ENCODE measurements at places on chromosomes 4 and X.

DNA sequence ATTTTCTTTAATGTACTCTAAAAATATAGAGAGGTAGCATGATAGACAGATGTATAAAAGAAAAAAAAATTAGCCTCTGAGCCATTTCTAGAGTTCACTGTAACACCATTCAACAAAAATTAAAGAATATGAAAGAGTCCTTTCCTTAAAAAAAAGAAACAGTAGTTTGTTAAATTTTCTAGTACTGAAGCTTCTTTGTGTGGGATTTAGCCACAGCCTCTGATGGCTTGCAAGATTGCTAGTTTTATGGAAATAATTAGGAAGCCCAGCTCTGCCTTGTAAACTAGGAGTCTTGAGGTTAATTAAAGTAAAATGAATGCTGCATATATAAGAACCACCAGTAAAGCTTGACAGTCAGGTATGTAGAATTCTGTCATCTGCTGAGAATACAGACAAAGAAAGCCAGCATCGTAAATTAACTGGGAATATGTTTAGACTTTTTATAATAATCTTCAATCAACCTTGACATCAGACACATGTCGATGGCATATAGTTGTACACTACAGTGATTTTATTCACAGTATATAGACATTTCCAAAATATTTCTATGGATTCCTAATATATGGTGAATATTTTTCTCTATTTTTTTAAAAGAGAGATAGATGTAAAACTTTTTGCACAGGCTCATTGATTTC, 44.8 kb upstream of the NEIL3 start:
- DNase-seq, result no peak

DNA sequence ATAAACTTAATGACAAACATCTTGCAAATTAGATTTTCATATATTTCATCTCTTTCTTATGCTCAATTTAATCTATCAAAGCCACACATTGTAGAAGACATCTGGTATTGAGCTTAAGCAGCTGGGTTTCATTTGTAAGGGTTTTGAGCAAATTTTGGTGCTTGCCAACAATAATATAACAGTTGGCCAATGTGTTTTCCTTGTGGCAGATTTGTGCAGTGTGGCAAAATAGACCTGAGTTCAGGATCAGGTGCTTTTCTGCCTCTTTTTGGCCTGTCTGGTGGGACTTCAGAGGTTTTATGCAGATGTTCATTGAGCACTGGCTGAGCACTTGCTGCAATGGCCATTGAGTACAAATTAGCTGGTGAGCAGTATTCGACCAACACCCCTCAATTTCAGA, 301.9 kb downstream of the BMPR1B start:
- DNase-seq, result no peak

- DNase-seq, result peak; percentile 12
Measured at GRCh38 chr4:16264798-16265197, 38.5 kb upstream of the TAPT1 start.

GRCh38 chr4:99705891-99706290, 48.3 kb upstream of the C4orf54 start:
- no peak for DNase-seq

DNA sequence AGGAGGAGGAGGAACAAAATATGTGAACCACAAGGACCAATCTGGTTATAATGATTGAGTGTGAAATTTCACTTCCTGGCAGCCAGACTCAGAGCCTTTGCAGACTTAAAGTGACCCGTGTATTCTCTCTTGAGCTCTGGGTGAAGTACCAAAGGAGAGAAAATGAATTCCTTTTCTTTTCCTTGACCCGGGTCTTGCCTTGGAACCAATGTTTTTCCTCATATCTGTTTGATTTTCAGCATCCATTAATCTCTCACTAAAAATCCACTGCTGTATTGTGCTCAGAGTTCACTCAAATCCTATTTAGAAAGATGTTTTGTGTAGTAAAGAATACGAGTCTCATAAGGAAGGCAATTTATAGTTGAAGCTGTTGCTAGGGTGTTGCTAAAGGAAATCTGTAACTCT, 78.3 kb upstream of the C1QTNF7 start:
- DNase-seq, result no peak

DNA sequence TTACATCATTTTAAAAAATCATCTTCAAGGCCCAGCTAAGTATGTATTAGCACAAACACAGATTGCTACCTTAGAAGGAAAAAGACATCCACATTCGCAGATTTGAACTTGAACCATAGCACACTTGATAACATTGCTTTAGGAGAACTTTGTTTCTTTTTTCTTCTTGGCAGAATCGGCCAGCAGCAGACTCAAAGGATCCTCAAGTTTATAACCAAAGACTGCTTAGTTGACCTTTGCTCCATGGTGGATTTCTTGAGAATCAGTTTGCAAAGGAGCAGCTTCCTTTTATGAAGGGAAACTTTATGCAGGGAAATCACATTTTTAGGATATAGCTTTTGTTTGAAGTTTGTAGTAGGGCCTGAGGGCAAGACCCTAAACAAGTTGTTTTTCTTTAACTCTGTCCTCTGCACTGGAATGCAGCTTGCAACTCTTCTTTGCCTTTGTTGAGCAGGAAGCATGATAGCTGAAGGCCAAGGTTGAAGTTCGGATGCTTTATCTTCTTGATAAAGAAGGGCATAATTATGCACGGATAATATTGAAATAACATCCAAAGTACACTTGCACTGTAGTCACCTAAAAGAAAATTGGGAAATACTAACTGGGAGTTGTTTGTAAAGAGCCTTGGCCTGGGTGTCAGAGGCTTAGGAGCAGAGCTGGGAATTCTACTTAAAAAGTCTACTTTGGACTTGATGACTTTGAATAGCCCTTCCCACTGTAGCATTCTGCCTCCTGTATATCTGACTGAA, 78.4 kb downstream of the CDS1 start:
- no peak for DNase-seq

DNA sequence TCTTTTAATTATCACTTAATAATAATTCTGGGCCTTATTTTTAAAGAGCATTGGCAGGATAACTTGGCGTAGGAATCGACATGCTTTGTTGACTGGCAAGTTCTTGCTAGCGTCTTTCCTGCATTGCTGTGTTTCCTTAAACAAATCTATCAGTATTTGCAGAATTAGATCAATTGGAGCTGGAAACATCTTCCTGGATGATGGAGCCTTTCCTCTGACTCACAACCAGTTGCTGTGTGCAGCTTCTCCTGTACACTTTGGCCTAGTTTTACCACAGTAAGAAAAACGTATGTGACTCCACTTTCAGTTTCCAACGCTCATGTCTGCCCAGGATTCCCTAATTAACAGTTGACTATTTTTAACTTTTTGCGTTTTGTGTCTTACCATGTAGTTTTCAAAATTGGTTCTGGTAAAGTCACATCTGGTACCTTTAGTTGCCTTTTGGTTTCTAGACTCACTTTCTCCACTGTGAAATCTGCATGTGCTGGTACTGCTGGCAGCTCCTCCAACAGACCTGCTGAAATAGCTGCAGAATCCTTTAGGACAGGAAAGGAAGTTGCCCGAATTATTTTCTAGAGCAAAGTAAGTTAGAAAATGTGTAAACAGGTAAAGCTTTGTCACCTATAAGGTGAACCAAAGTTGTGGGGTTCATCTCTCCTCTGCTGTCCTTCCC, 553.2 kb upstream of the FAT1 start:
- DNase-seq, result no peak

DNA sequence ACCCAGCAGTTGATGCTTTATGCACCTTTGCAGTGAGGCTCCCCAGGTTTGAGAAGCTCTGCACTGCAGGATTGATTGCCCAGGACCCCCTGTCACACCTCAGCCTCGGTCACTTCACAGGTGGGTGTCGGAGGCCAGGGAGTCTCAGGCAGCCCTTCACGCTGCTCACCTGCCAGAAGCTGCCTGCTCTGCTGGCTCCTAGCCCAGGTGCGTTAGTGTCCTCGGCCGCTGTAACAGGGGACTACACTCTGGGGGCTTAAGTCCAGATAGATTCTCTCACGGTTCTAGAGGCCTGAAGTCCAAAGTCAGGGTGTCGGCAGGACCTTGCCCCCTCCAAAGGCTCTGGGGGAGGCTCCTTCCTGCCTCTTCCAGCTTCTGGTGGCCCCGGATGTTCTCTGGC, 79.9 kb downstream of the CPZ start:
- no peak for DNase-seq

DNA sequence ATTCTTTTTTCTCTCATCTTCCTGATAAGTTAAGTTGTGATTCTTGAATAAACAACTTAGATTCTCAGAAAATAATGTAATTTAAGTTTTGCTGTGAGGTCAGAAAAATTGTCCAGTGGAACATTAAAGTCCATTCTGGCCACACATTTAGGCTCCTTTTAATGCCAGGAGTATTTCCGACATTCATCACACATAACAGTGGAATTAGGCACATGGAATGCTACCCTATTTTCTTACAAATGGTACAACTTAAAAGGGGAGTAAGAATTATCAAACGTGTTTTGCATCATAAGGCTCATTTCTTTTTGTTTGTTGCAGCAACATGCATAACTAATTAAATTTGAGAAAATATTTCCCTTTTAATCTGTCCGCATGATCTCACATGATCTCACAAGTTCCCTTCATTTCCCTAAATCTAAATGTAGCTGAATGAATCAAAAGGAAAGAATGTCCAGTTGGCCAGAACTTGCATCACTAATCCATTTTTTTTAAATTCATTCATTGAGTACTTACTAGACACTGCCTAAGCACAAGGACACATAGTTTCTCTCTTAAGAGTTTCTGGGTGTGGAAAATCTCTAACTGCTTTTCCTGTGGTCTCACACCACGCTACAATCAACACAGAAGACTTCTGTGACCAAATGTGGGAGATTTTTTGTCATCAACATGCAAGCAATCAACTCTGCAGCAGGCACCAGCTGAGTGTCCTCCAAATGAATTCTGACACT, 22.0 kb downstream of the SPARCL1 start:
- DNase-seq, result peak; percentile 73

- no peak for DNase-seq
Measured at GRCh38 chr4:52126966-52127365, 75.9 kb downstream of the SPATA18 start.

DNA sequence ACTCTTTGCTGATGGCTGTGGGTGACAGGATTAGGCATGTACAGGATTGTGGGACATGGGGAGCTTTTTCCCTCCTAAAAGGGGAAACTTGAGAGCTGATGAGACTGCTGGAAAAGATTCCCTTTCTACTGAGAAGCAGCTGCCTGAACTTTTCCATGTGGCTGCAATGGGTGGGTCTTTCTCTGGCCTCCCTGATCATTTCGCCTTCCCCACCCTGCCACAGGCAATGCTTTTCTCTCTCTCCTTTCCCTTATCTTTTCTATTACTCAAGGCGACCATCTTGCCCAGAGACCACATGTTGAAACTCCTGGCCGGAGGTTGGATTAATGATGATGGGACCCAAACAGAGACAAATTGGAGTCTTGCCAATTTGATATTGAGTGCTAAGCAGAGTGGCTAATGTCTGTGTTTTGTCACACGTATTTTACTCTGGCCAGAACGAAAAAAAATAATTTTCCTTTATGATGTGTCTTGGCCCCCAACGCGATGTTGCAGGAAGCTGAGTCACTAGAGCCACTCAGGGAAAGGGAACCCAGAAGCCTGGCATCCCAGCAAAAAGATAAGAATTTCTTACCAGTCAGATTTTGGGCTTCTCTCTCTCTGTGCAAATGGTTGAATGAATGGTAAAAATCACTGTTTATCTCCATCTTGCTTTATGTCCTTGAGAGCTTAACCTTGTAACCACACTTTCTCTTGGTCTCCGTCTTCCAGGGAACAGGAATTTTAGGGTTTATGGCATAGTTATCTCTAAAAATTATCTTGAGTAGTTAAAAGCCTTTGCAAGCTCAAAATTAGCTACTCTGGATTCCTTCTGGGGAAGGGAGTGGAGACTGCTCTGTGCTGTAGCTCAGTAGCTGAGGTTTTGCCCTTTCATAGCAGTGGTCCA, 19.4 kb upstream of the ATP8A1 start:
- DNase-seq, result no peak

DNA sequence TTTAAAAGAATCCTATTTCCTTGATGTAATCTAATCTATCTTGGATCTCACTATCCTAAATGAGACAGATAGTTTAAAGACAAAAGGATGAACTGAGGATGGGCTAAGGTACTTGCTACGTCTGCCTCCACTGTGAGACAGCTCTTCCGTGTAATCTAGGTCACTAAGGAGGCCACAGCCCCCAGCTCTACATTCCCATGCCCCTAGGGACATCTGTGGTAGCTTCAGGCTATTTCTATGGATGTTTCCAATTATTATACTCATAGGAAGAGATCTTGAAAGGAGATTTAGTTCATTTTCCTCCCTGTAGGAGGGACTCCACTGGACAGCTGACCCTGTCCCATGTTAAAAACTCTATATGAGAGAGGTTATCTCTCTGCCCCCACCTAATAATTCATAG, 140.8 kb upstream of the TRPC5 start:
- DNase-seq, result no peak

DNA sequence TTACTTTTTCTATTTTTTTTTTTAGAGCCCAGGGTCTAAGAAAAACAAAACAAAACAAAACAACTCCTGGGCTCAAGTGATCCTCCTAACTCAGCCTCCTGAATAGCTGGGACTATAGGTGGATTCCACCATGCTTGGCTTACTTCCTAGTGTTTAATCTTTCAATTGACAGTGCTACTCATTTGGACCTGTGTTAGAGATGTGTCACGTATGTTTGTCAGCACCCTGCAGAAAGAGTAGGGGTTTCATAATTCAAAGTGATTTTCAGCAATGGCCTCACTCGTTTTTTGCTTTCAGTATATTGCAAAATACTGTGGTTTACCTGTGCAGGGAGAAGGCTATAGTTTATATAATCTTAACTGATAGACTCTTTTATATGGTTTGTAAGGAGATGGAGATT, 71.6 kb upstream of the TEX13D start:
- no peak for DNase-seq

- DNase-seq, result peak; percentile 4
Measured at GRCh38 chrX:51461053-51462044, 35.0 kb downstream of the NUDT11 start.

DNA sequence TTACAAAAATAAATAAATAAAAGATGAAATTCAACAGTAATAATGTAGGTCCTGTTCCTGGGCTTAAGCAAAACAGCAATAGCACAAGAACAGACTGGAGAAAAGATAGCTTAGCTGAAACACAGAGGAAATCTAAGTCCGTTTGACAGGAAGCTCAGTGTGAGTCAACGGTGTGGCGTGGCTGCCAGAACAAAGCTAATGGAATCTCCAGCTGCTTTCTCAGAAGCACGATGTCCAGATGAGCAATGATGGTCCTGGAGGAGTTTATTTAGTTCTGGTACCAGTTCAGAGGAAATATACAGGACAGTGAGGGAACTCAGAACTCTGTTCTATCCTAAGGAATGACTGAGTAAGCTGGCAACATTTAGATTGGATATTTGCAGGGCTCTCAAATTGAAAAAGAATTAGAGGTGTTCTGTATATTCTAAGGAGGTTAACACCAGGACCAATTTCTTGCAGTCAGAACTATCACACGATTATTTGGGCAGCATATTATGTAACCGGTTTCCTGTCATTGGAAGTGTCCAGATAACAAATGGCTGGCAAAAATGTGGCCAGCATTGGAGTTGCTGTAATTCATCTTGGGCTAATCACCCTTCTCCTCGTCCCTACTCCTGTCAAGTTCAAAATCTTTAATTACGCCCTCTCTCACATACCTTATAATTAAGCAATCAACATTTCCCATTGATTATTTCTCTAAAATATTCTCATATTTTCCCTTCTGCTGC, 12.7 kb downstream of the GAB3 start:
- DNase-seq, result no peak
